SJSA1 (cell line): ENCODE measurements at places on chromosomes 6 and 20. TPM values are rescaled to one million over a fixed set of nuclear protein-coding genes. Genes with fewer than 3 reads are reported as not detected.

Gene BMP7
- total RNA-seq: not detected in 2 replicates

Gene FAM184A
- total RNA-seq: not detected in 2 replicates

Gene ZSCAN31
- 17.9 and 67.4 TPM in 2 replicates for total RNA-seq

Gene OR2B6
- not detected in 2 replicates for total RNA-seq

Gene SLC17A1
- total RNA-seq: not detected in 2 replicates

Gene TRMT6
- total RNA-seq: 18.5 and 18.9 TPM in 2 replicates

Gene KCNQ2
- not detected in 2 replicates for total RNA-seq

GRCh38 chr20:57341663-57342062 lies 9.4 kb upstream of the RAE1 start:
- no peak overlapping the region for H3K4me3 ChIP-seq
- H3K27ac ChIP-seq: no peak overlapping the region
- no peaks in the 10 kb centered on the region; the same call in 1 of the 2 replicates for H3K27me3 ChIP-seq

DNA sequence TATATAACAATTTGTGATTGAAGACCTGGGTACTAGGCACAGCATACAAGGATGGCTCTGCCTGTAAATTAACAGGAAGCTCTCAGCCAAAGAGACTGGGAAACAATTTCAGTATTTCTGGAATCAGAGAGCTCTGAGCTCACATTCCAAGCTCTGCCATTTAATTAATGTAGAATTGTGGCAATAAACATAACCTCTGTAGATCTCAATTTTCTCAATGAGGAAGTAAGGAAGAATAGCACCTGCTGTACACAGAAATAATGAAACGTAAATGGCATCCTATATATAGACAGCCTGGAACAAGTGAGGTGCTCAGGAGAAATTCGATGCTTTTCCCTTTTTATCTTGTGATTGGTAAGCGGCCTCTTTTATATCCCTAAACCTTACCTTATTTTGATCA lies 538.5 kb upstream of the JAG1 start:
- H3K27ac ChIP-seq: no peak overlapping the region
- H3K4me1 ChIP-seq: peaks cover 44% of the 10 kb centered on the region
- no peaks in the 10 kb centered on the region for H3K36me3 ChIP-seq
- no peak overlapping the region for H3K4me3 ChIP-seq
- DNase-seq: no peak
- no peaks in the 10 kb centered on the region for H3K27me3 ChIP-seq

DNA sequence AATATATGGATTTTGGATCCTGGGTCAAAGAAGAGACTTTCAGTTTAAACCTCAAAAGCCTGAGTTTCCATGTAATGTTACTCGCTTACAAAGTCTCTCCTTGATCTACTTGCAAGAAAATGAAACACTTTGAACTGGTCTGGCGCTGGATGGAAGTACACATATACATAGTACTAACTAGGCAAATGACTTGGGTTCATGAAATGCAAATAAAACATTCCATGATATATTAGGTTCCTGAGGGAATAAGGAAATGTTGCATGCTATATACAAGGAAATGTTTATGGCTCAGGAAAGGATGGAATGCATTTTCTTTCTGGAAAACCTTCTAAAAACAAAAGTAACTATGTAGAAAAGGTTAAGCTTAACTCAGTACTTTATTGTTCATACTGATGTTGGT lies 11.4 kb upstream of the TXLNB start:
- H3K27ac ChIP-seq: no peak overlapping the region
- no peaks in the 10 kb centered on the region for H3K36me3 ChIP-seq
- DNase-seq: no peak
- H3K4me1 ChIP-seq: no peaks in the 10 kb centered on the region
- no peak overlapping the region for H3K4me3 ChIP-seq

- no peaks in the 10 kb centered on the region for H3K36me3 ChIP-seq
- no peak overlapping the region for H3K27ac ChIP-seq
- H3K4me1 ChIP-seq: no peaks in the 10 kb centered on the region
- no peak overlapping the region for H3K4me3 ChIP-seq
- DNase-seq: no peak
- peaks cover 17% of the 10 kb centered on the region for H3K27me3 ChIP-seq
Measured at GRCh38 chr6:104959026-104959858, 2.3 kb downstream of the LIN28B start.

DNA sequence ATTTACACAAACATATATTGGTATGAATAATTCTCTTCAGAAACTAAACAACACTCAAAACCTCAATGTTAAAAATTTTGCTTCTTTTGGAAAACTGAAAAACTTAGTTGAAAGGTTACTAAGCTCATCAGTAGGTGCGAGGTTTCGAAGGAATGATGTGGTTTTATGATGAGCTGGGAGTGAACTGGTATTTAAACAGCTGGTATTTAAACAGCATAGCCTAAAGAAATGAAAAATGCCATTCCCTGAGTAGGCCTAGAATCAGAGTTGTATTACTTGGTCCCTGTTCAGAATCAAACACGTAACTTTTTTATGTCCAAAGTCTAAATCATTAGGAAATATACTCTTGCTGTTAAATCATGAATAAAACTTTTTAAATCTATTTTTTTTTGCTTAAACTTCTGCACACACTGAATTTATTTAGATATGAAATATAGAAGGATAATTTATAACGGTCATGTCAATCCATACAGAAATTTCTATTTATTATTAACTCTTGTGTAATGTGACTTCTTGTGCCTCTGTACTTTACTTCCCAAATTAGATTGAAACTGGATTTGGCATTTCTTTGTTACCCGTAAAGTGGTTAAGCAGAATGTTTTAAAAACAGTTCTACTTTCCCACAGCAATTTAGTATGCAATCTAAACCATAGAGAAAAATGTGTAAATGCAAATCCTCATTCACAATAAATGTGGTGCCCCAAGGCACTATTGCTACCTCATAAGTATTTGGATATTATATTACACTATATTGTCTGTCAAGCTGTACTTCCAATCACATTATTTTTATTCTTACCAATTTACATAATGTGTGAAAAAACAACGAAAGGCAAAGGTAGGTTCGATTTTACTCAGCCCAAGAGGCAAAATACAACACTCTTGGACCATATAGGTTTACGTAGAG lies 124.1 kb downstream of the HS3ST5 start:
- H3K4me3 ChIP-seq: no peak overlapping the region
- no peak overlapping the region for H3K27ac ChIP-seq
- no peaks in the 10 kb centered on the region for H3K4me1 ChIP-seq
- no peaks in the 10 kb centered on the region for H3K27me3 ChIP-seq
- no peaks in the 10 kb centered on the region for H3K36me3 ChIP-seq

- no peak overlapping the region for H3K27ac ChIP-seq
- no peaks in the 10 kb centered on the region for H3K36me3 ChIP-seq
- no peaks in the 10 kb centered on the region for H3K4me1 ChIP-seq
- no peaks in the 10 kb centered on the region for H3K27me3 ChIP-seq
- DNase-seq: no peak
Measured at GRCh38 chr6:116158641-116159040, 32.7 kb upstream of the COL10A1 start.

GRCh38 chr20:34753706-34754461 lies 49.7 kb downstream of the TP53INP2 start:
- peaks cover 69% of the 10 kb centered on the region for H3K36me3 ChIP-seq
- H3K27ac ChIP-seq: no peak overlapping the region
- H3K27me3 ChIP-seq: no peaks in the 10 kb centered on the region
- H3K4me3 ChIP-seq: no peak overlapping the region
- H3K4me1 ChIP-seq: peaks cover 12% of the 10 kb centered on the region

DNA sequence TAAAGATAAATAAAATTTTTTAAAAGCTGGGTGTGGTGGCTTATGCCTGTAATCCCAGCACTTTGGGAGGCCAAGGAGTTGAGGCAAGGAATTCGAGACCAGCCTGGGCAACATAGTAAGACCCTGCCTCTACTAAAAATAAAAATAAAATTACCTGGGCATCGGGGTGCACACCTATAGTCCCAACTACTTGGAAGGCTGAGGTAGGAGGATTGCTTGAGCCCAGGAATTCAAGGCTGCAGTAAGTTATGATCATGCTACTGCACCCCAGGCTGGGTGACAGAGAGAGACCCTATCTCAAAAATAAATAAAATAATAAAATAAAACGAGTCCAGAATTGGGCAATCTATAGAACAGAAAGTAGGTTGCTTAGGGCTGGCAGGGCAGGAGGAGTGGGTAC lies 228.7 kb downstream of the BCAS1 start:
- no peaks in the 10 kb centered on the region for H3K4me1 ChIP-seq
- no peaks in the 10 kb centered on the region for H3K36me3 ChIP-seq
- no peaks in the 10 kb centered on the region for H3K27me3 ChIP-seq
- H3K27ac ChIP-seq: no peak overlapping the region
- no peak for DNase-seq
- no peak overlapping the region for H3K4me3 ChIP-seq

- peak; percentile 63 for DNase-seq
- H3K36me3 ChIP-seq: peaks cover 5% of the 10 kb centered on the region
- peak overlapping the region; percentile 96 for H3K4me3 ChIP-seq
- H3K27ac ChIP-seq: peak overlapping the region; percentile 81
- H3K27me3 ChIP-seq: no peaks in the 10 kb centered on the region
- H3K4me1 ChIP-seq: peaks cover 16% of the 10 kb centered on the region
Measured at GRCh38 chr6:159969204-159969912, 476 bp downstream of the IGF2R start.

DNA sequence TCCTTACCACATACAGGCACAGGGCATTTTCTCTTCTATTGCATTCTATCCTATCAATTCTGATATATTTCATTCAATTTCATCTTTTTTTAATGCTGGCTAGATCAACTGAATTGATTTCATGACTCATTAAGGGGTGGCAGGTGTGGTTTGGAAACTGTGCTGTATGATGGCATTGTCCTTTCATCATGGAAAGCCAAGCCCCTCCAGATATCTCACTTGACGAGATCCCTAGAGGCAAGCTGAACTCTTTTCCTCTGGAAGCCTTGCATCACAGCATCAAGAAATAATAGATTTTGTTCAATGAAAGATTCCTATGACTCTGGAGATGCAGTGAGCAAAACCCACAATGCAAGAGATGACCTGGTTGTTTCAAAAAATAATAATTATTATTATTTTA lies 401.2 kb downstream of the PREX1 start:
- no peaks in the 10 kb centered on the region for H3K36me3 ChIP-seq
- H3K4me3 ChIP-seq: no peak overlapping the region
- no peaks in the 10 kb centered on the region for H3K4me1 ChIP-seq
- H3K27me3 ChIP-seq: peaks cover 28% of the 10 kb centered on the region
- DNase-seq: no peak

DNA sequence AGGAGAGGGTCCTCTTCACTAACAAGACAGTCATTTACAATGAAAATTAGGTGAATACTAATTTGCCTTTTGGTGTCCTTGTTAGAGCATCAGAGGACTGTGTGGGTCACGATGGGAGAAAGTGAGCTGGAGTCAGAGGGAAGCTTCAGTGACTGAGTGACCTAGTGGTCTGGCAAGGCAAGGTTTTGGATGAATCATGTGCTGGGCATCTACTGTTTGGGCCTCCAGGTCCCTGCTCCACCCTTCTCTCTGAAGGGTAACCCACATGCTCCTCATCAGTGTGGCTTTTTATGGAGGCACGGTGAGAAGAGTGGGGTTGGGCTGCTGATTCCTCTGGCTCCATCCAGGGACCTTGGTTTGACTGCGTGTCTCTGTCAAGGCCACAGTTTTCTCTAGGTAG lies 60.5 kb upstream of the EXOC2 start:
- H3K27ac ChIP-seq: no peak overlapping the region
- no peak for DNase-seq
- no peak overlapping the region for H3K4me3 ChIP-seq
- H3K4me1 ChIP-seq: peaks cover 5% of the 10 kb centered on the region; the same call in 1 of the 2 replicates
- H3K27me3 ChIP-seq: no peaks in the 10 kb centered on the region
